A549 treated with Mapracorat at 1 μM for 4 hours (cell line): ENCODE measurements at places on chromosomes 5 and 9. TPM values are rescaled to one million over a fixed set of nuclear protein-coding genes. Genes with fewer than 3 reads are reported as not detected.

The STKLD1 gene
- 0.90 to 1.7 TPM (median 1.1 TPM) in 5 replicates for total RNA-seq

The OR1Q1 gene
- not detected in 5 replicates for total RNA-seq

The TEX53 gene
- total RNA-seq = not detected in 5 replicates

The EIF4EBP3 gene
- 1.3 to 2.8 TPM (median 1.9 TPM) in 5 replicates for total RNA-seq

The SLC36A3 gene
- not detected in 5 replicates for total RNA-seq

The CTNNA1 gene
- total RNA-seq = 183 to 197 TPM (median 193 TPM) in 5 replicates

The PLAC8L1 gene
- total RNA-seq = not detected in 5 replicates
